GM12878 (cell line): ENCODE measurements at places on chromosomes 2 and 18.

GRCh38 chr2:134107402-134107801, 146.5 kb upstream of the MGAT5 start:
- H3K27me3 ChIP-seq, result no peaks in the 10 kb centered on the region
- no peaks in the 10 kb centered on the region for H3K36me3 ChIP-seq
- no peaks in the 10 kb centered on the region for H3K4me1 ChIP-seq
- H3K27ac ChIP-seq, result no peak overlapping the region
- DNase-seq, result no peak

DNA sequence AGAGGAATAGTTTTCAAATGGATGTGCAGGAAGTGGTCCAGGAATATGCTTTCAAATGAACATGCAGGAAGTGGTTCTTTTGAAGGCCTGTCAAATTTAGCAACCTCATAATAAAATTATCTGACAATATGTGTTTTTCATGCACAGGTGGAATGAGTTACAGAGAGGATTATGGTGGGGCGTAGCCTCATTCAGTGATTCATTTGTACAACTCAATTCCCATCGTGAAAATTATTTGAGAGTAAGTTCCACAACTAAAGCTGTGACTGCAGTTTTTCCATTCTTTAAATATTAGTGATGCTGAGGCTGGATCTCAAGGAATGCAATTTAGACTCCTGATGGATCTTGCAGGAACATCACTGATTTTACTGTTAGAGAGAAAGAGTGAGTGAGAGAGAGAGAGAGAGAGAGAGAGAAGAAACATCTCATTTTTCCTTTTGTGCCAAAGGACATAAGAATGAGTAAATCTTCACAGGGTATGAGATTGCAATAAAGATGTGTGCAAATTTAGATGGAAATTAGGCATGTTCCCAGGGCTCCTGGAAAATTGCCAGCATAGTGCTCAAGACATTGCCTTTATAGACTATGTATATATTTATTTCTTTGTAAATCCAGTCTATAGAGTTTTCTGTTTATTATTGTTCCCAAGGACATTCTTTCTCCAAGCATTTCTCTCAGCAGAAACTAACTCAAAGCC, 394.9 kb upstream of the ZEB2 start:
- H3K27me3 ChIP-seq, result no peaks in the 10 kb centered on the region
- H3K4me3 ChIP-seq, result no peak overlapping the region
- no peaks in the 10 kb centered on the region for H3K36me3 ChIP-seq
- DNase-seq, result no peak
- H3K27ac ChIP-seq, result no peak overlapping the region

- H3K27me3 ChIP-seq, result no peaks in the 10 kb centered on the region
- no peaks in the 10 kb centered on the region for H3K36me3 ChIP-seq
- no peaks in the 10 kb centered on the region for H3K4me1 ChIP-seq
Observed at GRCh38 chr18:75273817-75274216, 63.2 kb downstream of the TSHZ1 start.

DNA sequence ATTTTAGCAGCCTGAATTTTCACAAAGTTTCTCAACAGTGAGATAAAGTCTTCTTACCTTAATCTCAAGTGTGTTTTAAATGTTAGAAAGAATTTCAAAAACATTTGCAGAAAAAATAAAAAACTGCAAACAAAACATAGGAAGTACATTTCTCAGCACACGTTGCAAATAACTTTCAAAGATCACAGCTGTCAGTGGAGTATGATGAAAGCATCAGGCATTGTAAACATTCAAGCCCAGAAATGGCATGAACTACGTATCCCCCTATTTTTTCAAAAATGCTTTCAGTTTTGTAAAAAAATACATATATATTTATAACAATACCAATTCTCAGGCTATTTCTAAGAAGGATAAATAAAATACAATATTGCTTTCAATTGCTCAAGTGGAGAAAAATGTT, 320.6 kb upstream of the TFPI start:
- H3K36me3 ChIP-seq, result no peaks in the 10 kb centered on the region
- H3K27me3 ChIP-seq, result no peaks in the 10 kb centered on the region
- H3K27ac ChIP-seq, result no peak overlapping the region
- H3K4me1 ChIP-seq, result no peaks in the 10 kb centered on the region
- no peak overlapping the region for H3K4me3 ChIP-seq

DNA sequence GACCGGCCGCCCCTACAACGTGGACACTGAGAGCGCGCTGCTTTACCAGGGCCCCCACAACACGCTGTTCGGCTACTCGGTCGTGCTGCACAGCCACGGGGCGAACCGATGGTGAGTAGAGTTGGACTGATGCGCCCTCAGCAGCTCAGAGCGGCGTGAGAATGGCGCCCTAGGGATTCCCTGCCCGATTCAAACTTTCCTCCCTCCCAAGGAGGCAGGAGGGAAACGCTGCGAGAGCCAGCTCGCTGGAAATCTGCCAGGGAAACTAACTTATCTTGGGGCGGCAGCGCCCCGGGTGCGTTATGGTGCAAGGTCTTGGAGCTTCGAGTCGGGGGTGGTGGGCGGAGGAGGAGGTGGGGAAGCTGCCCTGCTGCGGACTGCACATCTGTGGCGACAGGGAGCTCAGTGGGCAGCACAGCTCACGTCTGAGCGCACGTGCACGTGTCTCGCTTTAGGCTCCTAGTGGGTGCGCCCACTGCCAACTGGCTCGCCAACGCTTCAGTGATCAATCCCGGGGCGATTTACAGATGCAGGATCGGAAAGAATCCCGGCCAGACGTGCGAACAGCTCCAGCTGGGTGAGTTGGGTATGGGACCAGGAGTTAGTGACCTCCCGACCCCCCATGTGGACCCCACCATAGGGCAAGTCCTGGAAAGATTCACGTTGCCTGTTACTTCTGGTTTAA, 697 bp downstream of the ITGA4 start:
- peak overlapping the region; percentile 88 for H3K4me3 ChIP-seq
- H3K27ac ChIP-seq, result peak overlapping the region; percentile 97
- H3K27me3 ChIP-seq, result no peaks in the 10 kb centered on the region
- peaks cover 18% of the 10 kb centered on the region for H3K4me1 ChIP-seq
- no peak for DNase-seq
- H3K36me3 ChIP-seq, result no peaks in the 10 kb centered on the region
